ENCODE measurements at places on chromosomes 11 and 22. TPM values are rescaled to one million over a fixed set of nuclear protein-coding genes. Genes with fewer than 3 reads are reported as not detected.

- no peaks in the 10 kb centered on the region for H3K36me3 ChIP-seq
- H3K4me1 ChIP-seq, result peaks cover 15% of the 10 kb centered on the region
- DNase-seq, result no peak
- H3K27me3 ChIP-seq, result no peaks in the 10 kb centered on the region
- no peak overlapping the region for H3K27ac ChIP-seq
These were observed 81.5 kb downstream of the FBXO7 start for GRCh38 chr22:32556159-32556558.

DNA sequence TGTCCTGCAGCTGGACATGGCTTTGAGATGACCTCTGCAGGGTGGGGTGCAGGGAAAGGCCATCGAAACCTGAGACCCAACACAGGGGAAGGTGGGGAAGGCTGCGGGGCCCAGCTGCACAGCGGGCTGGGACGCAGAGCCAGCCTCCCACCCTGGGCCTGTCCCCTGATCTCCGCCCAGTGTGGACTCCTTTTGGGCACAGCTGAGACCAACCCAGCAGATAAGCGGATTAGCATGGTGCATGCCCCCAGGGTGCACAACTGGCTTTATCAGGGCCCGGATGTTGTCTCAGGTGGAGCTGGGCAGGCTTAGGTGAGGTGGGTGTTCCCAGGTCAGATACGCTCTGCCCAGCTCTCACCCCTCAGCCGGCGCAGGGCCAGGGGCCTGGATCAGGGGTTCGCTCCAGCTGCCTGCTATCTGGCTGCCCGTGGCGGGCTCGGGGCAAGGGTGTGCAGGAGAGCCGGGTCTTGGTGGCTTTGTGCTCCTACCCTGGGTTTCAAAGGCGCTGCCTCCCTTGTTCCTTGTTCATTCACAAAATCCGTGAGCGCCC, 28.1 kb upstream of the MUC5AC start:
- H3K27ac ChIP-seq, result no peak overlapping the region
- no peaks in the 10 kb centered on the region for H3K27me3 ChIP-seq
- no peak overlapping the region for H3K4me3 ChIP-seq
- no peaks in the 10 kb centered on the region for H3K36me3 ChIP-seq

- no peak for DNase-seq
- H3K27me3 ChIP-seq, result no peaks in the 10 kb centered on the region
- H3K4me1 ChIP-seq, result peaks cover 42% of the 10 kb centered on the region
- H3K36me3 ChIP-seq, result no peaks in the 10 kb centered on the region
- no peak overlapping the region for H3K4me3 ChIP-seq
These were observed 4.8 kb downstream of the SDF2L1 start for GRCh38 chr22:21646608-21647590.

- H3K27me3 ChIP-seq, result no peaks in the 10 kb centered on the region
- no peaks in the 10 kb centered on the region for H3K4me1 ChIP-seq
- no peaks in the 10 kb centered on the region for H3K36me3 ChIP-seq
- no peak for DNase-seq
- no peak overlapping the region for H3K4me3 ChIP-seq
These were observed 174.5 kb upstream of the NTM start for GRCh38 chr11:131195661-131196517.

- no peak overlapping the region for H3K27ac ChIP-seq
- no peaks in the 10 kb centered on the region for H3K36me3 ChIP-seq
- H3K4me1 ChIP-seq, result no peaks in the 10 kb centered on the region
- DNase-seq, result no peak
These were observed 85.0 kb downstream of the CHST1 start for GRCh38 chr11:45580399-45580798.

DNA sequence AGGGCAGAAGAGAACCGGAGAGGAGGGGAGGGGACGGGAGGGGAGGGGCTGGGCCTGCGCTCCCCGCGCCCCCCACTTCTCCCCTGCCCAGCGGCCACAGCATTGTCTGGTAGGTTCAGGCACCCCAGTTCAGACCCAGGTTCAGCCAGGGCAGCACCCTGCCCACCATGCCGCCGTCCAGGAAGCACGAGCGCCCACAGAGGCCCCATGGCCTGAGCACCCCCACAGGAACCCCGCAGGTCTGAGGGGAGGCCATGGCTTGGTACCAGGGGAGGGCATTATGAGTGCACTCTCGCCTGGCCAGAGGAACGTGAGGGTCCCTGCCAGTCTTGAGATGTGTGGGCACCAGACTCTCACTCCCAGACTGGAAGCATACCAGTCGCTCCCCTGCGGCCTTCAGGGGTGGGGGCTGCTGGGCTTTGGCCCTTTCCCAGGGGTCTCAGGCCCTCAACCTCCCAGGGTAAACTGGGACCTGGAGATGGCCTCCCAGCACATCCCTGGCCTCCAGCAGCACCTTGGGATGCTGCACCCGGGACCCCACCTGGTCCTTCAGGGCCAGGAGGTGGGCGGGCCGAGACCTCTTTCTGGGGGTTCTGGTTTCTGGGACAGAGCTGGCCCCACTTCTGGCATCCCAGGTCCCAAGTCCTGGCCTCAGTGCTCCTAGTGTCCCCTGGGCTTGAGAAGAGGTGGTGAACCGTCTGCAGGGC, 597 bp upstream of the PLXNB2 start:
- no peak overlapping the region for H3K4me3 ChIP-seq
- no peak for DNase-seq
- H3K36me3 ChIP-seq, result no peaks in the 10 kb centered on the region
- H3K4me1 ChIP-seq, result peaks cover 45% of the 10 kb centered on the region
- peak overlapping the region; percentile 81 for H3K27ac ChIP-seq

GRCh38 chr11:59254286-59254685, 41.6 kb upstream of the MPEG1 start:
- peak overlapping the region; percentile 16 for H3K27ac ChIP-seq
- no peak overlapping the region for H3K4me3 ChIP-seq
- H3K36me3 ChIP-seq, result no peaks in the 10 kb centered on the region
- H3K27me3 ChIP-seq, result no peaks in the 10 kb centered on the region
- no peak for DNase-seq

GRCh38 chr22:44754998-44755397, 2.6 kb downstream of the ARHGAP8 start:
- no peak overlapping the region for H3K4me3 ChIP-seq
- H3K27ac ChIP-seq, result no peak overlapping the region
- peaks cover 68% of the 10 kb centered on the region for H3K27me3 ChIP-seq
- H3K36me3 ChIP-seq, result no peaks in the 10 kb centered on the region

- H3K4me3 ChIP-seq, result no peak overlapping the region
- no peaks in the 10 kb centered on the region for H3K27me3 ChIP-seq
- DNase-seq, result no peak
- no peaks in the 10 kb centered on the region for H3K4me1 ChIP-seq
These were observed 86.8 kb upstream of the TP53I11 start for GRCh38 chr11:45037434-45038005.

DNA sequence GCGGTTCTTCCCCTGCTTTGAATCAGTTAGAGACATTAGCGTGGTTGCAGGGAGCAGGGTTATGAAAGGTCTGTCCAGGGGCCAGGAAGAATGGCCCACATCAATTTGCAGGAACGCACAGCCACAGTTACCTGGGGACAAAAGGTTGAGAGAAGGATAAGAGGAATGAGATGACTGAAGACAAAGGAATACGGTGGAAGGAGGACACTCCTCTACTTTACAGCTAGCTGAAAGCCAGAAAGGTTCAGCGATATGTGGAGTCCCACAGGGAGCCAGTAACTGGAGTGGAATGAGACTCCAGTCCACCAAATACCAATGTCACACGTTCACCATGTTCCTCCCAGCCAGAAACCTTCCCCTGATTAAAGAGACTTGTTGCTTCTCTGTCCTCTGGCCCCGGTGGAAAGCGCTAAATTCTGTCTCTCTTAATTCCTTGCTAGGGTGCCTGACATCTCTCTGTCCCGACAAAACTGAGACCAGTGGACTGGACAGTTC, 10.7 kb downstream of the XNDC1N start:
- H3K4me1 ChIP-seq, result no peaks in the 10 kb centered on the region
- H3K27me3 ChIP-seq, result no peaks in the 10 kb centered on the region
- H3K27ac ChIP-seq, result no peak overlapping the region
- H3K36me3 ChIP-seq, result peaks cover 68% of the 10 kb centered on the region
- no peak overlapping the region for H3K4me3 ChIP-seq

DNA sequence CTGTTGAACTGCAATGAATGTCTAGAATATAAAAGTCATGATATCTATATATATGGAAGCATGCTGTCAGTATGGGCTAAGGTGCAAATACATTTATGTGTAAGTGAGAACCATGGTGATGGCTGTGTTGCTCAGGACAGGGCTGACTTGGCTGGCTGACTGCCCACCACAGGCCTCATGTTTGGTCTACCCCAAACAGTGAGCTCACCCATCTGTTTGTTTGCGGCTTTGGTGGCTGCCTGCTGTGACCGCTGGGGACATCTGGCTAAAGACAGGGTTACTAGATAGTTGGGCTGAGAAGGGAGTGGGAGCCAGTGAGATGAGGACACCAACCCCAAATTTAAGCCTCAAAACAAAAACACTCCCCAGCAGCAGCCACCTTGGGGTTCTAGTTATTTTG, 6.3 kb downstream of the CD44 start:
- H3K27me3 ChIP-seq, result no peaks in the 10 kb centered on the region
- H3K36me3 ChIP-seq, result peaks cover 22% of the 10 kb centered on the region
- H3K27ac ChIP-seq, result peak overlapping the region; percentile 96
- DNase-seq, result no peak
- H3K4me1 ChIP-seq, result peaks cover 28% of the 10 kb centered on the region

Gene A4GALT
- total RNA-seq, result 11.2 TPM

Gene RELT
- 11.7 TPM for total RNA-seq

Gene VPREB1
- not detected for total RNA-seq

Gene TPBGL
- 0.70 TPM for total RNA-seq

Gene OR52H1
- 0.45 TPM for total RNA-seq

Gene HBG2
- total RNA-seq, result not detected

Gene ATXN10
- 131 TPM for total RNA-seq

Gene CD3D
- total RNA-seq, result 7.0 TPM

Gene DCHS1
- 15.4 TPM for total RNA-seq

Gene C22orf39
- total RNA-seq, result 30.1 TPM

Gene SMC1B
- 0.15 TPM for total RNA-seq

Gene OR52B6
- total RNA-seq, result not detected

All from left lung (tissue), 14 donors.